ENCODE measurements at places on chromosomes 12 and 14.
A peak's percentile ranks its signal among the peaks of the same experiment; 100 is the strongest.

- DNase-seq: no peak
Measured at GRCh38 chr12:19771858-19772257, 332.6 kb downstream of the AEBP2 start.

GRCh38 chr12:57726151-57726883 lies 12.2 kb downstream of the AGAP2 start:
- peak; percentile 71 for DNase-seq

- DNase-seq: no peak
Measured at GRCh38 chr14:22800346-22800745, 14.9 kb downstream of the SLC7A7 start.

DNA sequence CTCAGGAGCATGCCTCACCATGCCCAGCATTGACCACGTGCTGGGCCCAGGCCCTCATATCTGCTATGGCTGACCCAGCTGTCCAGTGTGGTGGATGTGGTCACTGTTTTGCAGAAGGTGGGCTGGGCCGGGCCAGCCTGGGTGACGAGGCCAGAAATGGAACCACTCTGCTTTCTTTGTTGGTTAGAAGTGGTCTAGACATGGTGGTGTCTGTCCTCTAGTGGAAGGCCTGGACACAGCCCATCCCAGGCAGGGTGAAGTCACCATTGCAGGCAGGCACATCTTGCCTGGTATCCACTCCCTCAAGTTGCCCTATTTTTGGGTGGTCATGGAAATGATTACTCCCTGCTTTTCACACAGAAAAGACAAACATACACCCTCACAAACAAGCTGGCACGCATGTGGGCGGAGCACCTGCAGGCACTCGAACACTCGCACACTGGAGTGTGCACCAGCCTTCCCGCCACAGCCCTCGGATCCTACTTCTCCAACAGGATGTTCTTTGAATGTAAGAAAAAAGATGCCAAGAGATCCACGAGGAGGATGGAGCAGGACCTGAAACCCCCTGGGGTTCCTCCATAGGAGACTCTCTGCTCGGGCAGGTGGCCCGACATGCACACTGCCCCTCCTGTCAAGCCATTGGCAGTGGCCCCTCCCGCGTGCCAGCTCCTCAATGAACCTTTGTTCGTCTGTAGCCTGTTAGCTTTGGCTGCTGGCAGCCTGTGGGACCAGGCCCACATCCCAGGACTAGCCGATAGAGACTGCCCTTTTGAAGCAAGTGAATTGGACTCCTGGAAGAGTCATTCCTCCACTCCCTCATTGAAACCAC lies 38.4 kb downstream of the MLXIP start:
- DNase-seq: no peak

GRCh38 chr12:5455045-5455444 lies 23.1 kb downstream of the NTF3 start:
- DNase-seq: peak; percentile 5

DNA sequence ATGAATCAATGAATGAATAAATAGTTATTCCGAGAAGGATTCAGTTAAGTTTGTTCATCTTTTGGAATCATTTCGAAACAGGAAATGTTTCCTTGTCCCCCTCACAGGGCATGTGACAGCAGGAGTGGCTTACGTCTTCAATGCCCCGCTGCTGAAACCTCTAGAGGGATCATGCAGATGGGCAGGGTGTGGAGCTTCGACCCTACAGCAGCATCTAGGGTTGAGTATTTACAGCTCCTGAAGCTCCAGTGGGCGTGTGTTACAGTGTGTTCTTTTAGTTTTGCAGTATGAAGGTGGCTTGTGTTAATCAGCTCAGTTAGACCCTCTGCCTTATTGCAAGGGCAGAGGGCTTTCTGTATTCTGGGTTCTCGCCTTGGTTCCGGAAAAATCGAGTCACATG lies 2.6 kb downstream of the NAV3 start:
- no peak for DNase-seq

GRCh38 chr12:98870504-98870903 lies 225.4 kb downstream of the APAF1 start:
- DNase-seq: peak; percentile 33

DNA sequence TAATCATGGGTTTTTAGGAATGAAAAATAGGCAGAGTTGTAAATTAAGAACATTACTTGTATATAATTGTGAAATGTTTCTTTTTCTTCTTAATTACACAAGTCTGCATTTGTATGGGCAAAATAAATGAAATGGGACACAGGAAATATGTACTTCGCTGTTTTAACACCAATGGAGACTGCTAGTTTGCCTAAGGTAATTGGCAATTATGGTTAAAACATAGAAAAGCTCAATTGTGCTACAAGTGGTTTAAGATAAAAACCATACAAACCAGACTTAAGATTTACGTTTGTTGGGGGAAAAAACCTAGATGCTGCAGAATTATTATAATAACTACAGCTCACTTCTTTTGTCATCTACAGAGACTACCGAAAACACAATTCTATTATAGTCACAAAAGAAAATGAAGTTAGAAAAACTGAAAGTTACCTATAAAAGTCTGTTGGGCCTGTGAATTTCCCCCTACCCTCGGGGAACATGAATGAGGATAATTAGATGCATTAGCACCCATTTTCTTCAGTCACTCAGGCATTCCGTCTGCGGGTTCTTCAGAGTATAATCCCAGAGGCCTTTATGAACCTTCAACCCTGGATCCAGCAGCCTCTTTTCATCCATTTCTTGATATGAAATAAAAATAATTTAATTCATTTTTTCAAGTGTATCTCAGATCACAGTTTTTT lies 37.2 kb downstream of the BTBD7 start:
- DNase-seq: no peak

GRCh38 chr12:42686514-42687172 lies 97.1 kb upstream of the PRICKLE1 start:
- DNase-seq: no peak

DNA sequence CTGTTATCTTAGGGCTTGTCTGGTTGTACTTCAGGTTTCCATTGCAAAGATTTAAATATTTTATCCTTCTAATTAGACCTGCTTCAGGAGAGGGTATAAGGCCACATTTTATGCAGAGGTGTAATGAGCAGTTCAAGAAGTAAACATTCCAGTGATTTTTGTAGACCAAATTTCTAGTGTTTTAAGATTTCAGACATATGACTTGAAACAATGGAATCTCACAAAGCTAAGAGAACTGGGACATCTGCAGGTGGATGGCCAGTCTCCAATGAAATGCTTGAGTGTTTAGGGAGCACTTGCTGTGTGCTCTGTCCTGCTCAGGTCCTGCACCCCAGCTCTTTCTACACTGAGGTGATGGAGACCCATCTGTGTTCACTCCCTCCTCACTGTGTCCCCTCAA lies 7.9 kb downstream of the C14orf132 start:
- no peak for DNase-seq

DNA sequence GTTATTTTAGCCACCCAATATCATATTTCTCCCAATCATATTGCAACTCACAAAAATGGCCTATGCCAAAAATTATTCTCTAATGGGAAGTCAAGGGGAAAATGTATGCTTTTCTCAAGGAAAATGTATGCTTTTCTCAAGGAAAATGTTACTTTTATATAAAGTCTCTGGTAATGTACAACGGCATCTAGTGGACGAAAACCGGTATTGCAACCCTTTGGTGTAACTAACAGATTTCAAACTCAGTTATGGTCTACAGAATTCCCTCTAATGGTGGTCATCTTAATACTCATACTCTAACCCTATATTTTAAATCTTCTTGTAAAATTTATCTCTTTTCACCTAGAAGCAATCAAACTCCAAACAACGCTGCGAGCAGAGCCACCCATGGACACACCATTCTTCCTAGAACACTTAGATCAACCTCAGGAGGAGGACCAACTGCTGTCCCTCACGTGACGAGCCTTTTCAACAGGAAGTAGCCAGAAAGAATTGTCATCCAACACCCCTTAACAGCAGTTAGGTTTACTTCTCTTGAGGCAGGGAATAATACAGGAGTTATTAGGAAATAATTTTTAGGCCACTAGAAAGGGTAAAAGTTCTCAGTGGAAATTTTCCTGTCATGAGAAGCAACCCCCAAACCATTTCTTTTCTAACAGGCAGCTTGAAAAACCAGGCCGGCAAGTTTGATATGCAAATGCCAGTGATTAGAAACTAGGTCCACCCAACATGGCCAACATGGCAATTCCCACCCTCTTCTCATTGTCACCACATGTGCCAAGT lies 20.1 kb downstream of the APOBEC1 start:
- peak; percentile 40 for DNase-seq

- DNase-seq: no peak
Measured at GRCh38 chr12:113262710-113263109, 41.4 kb downstream of the TPCN1 start.

DNA sequence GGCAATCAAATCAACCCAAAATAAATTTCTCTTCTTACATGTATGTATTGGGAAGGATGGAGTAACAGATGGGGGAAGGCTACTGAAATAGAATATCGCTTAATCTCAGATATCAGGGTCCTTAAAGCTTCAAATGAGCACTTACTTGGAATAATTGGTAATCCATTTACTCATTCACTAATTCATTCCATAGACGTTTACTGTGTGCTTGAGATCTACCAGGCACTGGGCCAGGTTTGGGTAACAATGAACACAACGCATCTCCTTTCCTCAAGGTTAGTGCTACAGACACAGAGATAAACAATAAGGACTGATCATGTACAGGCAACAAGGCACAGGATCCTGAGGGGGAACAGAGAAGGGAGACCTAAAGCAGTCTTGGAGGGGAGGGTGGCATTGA lies 54.4 kb upstream of the KRR1 start:
- peak; percentile 11 for DNase-seq

DNA sequence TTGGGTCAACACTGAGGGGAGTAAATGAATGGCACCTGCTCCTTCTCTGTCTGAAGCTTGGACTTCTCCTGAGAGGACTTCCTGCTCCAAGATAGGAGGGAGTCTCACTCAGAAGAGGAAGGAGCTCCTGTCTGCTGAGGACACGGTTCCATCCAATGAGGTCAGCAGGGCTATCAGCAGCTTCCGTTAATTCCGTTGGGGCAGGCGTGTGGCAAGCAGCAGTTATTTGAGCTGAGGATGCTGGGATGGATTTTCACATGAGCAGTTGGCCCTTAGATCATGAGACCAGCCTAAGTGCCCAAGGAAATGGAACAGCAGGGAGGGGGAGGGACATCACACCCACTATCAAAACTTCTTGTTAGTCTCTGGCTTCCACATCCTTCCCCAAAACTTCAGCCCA lies 159.0 kb upstream of the PZP start:
- no peak for DNase-seq

DNA sequence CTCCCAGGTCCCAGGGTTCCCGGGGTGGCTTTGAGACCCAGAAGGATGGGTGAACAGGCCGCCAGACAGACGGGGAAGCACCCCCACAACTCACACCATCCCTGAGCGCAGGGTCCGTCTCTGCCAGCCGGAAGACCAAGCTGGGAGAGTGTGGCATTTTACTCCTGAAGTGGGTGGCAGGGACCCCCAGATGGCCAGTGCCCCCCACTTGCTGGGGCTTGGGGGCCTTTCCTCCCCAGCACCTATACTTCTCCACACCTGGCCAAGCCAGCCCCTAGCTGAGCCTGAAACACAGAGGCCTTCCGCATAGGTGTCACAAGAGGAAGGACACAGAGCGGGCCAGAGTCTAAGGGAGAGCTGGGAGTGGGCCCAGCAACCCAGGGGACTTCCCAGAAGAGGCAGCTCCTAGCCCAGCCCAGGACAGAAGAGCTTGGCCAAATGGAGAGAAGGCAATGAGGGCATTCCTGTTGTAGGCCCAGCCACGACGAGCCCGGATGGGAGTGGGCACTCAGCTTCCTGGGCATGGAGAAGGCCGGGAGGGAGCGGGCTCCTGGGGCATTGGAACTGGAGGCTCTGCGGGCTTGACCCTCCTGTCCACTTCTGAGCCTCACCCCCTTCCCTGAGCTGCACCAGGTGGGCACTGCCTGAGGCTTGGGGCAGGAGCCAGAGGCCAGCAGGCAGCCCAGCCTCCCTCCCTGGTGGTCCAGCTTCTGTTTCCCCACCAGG lies 3.3 kb downstream of the AHNAK2 start:
- no peak for DNase-seq

DNA sequence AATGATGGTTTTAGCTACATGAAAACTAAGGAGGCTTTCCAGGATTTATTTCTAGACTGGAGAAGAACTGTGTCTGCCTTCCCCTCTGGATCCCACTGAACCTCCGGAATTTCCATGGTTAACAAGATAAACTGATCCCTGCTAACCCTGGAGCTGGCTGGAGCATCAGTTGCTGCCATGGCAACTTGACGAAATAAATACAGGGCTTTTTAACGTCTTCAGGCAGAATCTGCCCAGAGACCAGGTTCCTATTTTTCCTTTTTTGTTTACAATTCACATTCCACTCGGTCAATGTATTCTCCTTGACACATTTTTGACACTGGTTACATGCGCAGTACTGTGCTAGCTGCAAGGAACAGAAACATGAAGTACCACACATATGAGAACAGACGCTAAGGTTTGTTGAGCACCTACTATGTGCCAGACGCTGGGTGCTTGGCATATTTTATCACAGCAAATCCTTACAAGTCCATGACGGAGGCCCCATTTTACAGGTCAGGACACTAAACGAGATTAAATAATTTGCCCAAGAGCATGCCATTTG lies 1.7 kb downstream of the C14orf132 start:
- DNase-seq: no peak

GRCh38 chr14:64053694-64054669 lies 201.2 kb downstream of the SYNE2 start:
- DNase-seq: no peak

DNA sequence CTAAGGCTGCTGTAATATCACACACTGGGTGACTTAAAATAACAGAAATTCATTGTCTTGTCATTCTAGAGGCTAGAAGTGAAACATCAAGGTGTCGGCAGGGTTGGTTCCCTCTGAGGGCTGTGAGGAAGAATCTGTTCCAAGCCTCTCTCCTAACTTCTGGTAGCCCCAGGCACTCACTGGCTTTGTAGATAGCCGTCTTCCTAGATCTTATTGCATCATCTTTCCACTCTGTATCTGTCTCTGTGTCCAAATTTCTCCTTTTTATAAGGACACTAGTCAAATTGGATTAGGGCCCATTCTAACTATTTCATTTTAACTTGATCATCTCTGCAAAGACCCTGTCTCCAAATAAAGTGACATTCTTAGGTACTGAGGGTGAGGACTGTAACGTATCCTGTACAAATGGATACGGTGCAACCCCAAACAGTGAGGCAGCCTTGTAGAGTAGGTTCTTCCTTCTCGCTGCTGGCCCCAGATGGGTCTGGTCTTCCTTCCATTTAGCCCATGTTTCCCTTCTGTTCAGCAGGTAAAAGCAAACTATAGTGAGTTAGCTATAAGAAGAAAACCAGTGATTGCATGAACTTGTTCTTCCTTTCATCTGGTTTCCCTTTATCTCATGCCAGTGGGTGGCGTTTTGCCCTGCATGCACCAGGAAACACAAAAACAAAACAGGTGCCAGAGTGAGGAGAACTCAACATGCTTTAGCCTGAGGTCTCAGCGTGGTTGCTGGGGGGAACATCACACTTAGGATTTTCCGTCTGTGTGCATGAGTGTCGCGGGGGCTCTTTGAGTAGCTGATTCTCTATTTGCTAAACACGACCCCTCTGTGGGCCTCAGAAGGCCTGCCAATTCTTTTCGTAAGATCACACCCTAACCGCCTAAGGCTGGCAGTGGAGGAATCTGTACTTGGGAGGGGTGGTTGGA lies 19.5 kb downstream of the TTC9 start:
- no peak for DNase-seq

GRCh38 chr14:44170556-44170955 lies 336.5 kb downstream of the FSCB start:
- DNase-seq: no peak

- DNase-seq: peak; percentile 63
Measured at GRCh38 chr12:127381043-127381668, 885.8 kb upstream of the TMEM132C start.

GRCh38 chr12:108728820-108729611 lies 2.3 kb downstream of the CORO1C start:
- no peak for DNase-seq

All from NCI-H524 (cell line).